CD4-positive, alpha-beta T cell treated with Interleukin-6 for 4 hours (primary cell): ENCODE measurements at places on chromosomes 3 and 15.
A peak's percentile ranks its signal among the peaks of the same experiment; 100 is the strongest.

GRCh38 chr15:56040081-56041035 is 46.9 kb upstream of the NEDD4 start:
- DNase-seq = no peak

GRCh38 chr3:32706348-32707025 is 21.5 kb downstream of the CNOT10 start:
- DNase-seq = no peak

- no peak for DNase-seq
Observed at GRCh38 chr15:76064375-76064774, 4.6 kb downstream of the TMEM266 start.

- DNase-seq = no peak
Observed at GRCh38 chr3:124132813-124133212, 140.9 kb upstream of the ROPN1 start.

GRCh38 chr15:68712886-68713285 is 107.8 kb downstream of the ANP32A start:
- no peak for DNase-seq

- peak; percentile 82 for DNase-seq
Observed at GRCh38 chr3:13879946-13880810, at the start of gene WNT7A. Gene WNT7A (minus strand): TSS chr3:13880071. CDS start chr3:13879816, 255 bp downstream.

GRCh38 chr3:43372809-43373559 is 86.6 kb downstream of the SNRK start:
- DNase-seq = no peak

- DNase-seq = no peak
Observed at GRCh38 chr3:119531151-119531550, 28.3 kb downstream of the CD80 start.

- no peak for DNase-seq
Observed at GRCh38 chr15:69574506-69574905, 121.9 kb downstream of the RPLP1 start.

GRCh38 chr3:153400641-153401040 is 238.6 kb downstream of the RAP2B start:
- DNase-seq = no peak

DNA sequence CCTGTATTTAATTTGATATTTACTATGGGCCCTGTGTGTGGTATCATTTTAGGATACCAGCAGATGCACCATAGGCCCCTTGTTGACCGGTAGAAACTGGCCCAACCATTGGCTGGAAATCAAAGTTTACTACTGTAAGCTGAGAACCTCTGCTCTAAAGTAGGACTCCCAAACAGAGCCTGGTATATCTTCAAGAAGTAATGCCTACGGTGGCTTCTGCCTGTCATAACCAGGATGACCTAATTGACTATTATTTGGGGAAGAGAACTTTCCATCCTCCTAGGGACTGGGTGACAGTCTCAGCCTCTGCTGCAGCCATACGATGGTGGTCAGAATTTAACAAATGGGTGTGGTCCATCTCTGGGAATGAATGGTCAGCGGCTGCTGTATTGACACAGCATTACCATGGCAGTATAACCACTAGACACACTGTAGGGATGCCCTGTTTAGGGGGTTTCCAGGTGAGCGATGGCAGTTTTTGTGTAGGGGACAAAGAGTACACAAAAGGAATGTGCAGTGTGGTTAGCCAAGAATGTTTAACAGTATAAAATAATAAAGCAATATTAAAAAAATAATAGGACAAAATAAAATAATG is 37.3 kb downstream of the RARB start:
- DNase-seq = no peak

DNA sequence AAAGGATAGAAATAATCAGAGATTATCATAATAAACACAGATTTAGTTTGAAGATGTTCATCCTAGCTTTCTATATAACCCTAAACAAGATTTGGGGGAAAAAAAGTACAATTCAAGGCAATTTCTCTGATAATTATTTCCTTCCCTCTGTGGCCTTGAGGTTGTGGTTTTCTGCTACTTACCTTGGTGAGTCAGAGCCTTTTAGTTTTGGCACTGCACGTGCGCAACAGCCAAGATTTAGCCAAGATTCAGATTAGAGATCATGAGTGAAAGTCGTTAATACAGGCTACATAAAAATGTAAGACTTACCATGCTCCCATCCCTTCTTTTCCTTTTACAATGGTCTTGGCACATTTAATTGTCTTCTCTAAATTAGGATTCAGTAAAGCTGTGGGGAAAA is 6.7 kb downstream of the LYZL4 start:
- DNase-seq = no peak

DNA sequence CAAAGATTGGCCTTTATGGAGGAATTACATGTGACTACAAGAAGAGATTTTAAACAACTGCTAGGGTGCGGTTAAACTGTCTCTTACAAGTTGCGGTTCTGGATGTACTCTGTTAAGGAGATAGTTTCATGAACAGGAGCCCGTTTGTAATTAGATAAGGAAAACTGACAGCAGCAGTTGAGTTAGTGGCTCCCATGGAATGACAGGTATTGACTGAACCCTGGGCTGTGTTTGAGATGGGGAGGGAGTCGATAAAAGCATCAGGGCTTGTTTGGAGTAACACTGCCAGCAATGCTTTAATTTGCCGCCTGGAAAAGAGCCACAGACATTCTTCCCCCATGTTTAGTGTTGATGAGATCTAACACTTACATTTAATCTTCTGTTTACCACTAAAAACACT is 139.9 kb downstream of the ROBO2 start:
- DNase-seq = no peak

- DNase-seq = peak; percentile 70
Observed at GRCh38 chr3:115092220-115092791, 54.8 kb downstream of the ZBTB20 start.

GRCh38 chr15:67115586-67115969 is 50.2 kb downstream of the SMAD3 start:
- DNase-seq = no peak

DNA sequence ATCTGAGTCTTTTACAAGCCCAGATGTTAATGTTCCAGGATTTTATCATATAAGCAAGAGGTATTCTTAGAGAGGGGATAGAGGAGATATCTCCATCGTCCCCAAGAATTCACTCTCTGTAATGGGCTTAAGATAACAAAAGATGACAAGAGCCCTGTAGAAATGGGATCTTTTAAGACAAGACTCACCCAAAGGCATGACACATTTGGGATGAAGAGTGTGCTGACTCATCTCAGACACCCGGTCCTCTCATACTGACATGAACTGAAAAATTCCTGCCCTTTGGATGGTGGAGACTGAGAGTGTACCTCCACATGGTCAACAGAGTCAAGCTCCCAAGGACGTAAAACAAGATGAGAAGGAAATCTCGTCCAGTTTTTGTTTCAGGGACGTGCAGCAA is 11.0 kb downstream of the LEKR1 start:
- no peak for DNase-seq

DNA sequence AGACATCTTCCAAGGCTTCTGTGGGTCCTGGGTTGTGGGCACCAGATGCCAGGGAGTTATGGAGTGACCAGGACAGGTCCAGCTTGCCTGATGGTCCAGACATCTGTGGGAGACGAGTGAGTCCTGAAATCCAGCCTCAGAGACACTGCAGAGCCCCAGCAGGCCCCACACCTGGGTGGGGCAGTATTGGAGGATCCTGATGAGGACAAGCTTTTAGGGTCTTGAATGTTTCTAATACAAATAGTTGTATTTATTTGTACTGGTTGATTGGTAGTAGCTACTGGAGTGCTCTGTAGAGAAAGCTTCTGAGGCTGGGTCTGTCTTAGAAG is 67.5 kb upstream of the PRR23C start:
- DNase-seq = no peak

DNA sequence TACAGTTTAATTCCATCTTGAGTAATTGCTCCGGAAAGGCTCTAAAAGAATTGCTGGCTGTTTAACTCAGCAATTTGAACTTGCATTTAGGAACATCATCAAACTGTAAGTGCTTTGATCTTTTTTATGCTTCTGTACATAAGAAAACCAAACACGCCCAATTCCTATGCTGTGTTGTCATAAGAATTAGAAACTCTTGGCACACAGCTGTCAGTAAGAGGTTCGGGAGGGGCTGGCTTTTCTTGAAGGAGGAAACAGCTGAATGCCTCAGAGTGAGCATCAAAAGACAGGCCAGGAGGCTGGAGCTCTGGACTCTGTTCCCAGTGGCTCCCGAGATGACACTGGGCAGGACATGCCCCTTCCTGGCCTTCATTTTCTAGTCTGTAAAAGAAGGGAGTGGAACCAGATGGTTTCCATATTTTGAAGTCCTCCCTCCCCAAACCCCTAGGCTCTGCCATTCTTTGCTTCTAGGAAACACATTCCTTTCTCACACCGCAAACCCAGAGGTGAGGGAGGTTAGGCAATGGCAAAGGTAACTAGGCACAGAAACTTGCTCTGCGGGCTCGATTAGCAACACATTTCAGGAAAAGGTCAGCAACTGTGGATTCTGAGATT is 73.7 kb upstream of the DLG1 start:
- no peak for DNase-seq

- DNase-seq = no peak
Observed at GRCh38 chr3:58102976-58103451, 94.8 kb downstream of the FLNB start.

DNA sequence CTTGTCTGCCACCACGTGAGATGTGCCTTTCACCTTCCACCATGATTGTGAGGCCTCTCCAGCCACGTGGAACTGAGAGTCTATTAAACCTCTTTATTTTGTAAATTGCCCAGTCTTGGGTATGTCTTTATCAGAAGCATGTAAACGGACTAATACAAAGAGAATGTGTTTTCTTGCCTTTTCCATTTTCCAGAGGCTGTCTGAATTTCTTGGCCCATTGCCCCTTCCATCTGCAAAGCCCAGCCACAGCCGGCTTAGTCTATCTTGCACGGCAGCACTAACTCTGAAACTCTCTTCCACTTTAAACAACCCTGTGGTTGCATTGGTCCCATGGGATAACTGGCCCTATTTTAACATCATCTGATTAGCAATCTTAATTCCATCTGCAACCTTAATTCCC is 215.3 kb downstream of the LRTM1 start:
- no peak for DNase-seq

DNA sequence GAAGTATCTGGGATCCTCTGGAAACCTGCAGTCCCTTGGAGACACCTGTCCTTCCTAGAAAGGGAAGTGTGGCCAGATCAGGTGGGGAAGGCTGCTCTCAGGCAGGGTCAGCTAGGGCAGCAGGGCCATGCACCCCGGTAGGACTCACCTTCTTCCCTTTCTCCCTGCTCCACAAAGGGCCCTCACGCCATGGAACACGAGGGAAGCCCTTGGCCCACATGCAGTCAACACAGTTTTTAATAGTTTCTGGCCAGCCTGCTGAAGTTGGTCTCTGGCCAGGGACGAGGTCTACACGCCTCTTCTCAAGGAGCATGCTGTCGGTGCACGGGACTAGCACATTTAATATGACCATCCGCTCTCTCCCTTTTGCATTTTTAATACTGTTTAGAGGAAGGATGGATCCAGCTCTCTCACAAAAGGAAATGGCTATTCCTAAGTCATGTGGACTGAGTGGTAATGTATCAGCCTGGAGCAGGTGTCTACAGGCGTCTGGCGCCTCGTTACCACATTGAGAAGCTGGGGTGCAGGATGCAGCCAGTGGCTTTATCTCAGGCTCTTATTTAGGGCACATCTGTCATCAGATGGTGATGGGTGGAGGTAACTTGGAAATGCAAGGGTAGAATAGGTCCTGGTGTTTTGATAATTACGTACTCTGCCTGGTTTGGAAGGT is 153.9 kb downstream of the KLF13 start:
- no peak for DNase-seq

DNA sequence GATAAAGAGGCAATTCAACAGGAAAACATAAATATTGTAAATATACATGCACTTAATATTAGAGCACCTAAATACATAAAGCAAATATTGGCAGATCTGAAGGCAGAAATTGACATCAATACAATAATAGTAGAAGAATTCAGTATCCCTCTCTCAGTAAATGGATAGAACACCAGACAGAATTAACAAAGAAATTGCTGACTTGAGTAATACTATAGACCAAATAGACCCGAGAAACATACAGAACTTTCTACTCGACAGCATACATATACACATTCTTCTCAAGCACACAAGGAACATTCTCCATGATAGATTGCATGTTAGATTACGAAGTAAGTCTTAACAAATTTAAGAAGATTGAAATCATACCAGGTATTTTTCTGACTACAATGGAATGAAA is 50.2 kb downstream of the OXSM start:
- no peak for DNase-seq

DNA sequence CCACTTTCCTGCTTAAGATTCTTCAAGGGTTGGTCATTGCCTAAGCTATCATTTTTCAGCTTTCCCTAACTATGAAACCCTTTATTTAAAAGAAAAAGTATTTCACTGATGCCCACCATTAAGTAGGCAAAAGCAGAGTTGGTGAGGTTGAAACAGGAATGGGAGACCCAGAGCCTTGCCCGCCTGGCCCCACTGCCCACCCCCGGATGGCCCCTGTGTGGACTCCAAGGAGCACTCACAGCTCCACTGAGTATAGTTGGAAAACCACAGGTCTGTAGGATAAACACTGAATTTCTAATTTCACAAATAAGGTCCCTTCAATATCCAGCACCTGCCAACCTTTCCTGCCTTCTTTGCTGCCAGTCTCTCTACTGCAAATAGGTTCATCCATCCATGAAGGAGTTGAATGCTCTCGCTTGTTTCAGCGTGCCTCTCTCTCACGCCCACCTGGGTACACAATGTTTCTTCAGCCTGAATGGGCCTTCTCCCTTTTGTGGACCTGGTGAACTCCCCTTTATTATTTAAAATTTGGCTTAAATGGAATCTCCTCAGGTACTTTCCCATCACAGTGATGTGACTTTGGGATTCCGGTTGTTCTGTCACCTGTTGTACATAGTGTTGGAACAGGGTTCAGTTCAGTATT is 8.7 kb upstream of the ACAP2 start:
- no peak for DNase-seq

DNA sequence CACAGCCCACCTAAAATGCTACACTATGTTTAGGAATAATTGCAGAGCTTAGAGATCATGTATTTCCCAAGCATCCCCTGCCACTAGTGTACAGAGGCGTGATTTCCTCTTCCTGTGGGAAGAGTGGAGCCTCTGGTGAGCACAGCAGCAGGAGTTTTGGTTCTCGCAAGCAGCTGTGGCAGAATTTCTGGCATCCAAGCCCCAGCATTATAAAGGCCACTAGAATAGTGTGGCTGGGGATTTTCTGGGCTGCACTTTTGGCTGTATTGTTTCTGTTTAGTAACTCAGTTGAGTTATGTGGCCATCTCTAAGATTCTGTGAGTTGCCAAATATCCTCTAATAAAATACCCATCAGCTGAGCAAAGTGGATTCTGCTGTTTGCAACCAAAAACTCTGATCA is 64.7 kb downstream of the GPR176 start:
- no peak for DNase-seq

- no peak for DNase-seq
Observed at GRCh38 chr3:109869586-109869985, 532.2 kb upstream of the DPPA4 start.

DNA sequence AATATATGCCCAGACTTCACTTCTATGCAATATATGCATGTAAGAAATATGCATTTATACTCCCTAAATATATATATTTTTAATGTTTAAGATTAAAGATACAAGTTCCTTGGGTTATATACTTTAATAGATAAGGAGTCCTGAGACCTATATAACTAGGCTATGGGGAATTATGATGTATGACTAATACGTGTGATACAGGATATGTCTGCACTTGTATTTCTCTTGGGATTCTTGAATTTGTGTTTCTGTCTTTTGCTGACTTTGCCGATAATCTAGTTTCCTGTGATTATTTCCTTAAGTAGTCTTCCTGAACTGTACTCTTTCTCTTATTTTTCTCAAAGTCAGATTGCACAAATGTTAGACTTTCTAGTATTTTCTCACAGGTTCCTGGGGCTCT is 109.6 kb downstream of the PIK3CB start:
- DNase-seq = no peak
